ENCODE measurements at places on chromosomes 11 and 22.
A peak's percentile ranks its signal among the peaks of the same experiment; 100 is the strongest.

GRCh38 chr11:120398132-120398531 is 61.9 kb downstream of the ARHGEF12 start:
- DNase-seq, result no peak

DNA sequence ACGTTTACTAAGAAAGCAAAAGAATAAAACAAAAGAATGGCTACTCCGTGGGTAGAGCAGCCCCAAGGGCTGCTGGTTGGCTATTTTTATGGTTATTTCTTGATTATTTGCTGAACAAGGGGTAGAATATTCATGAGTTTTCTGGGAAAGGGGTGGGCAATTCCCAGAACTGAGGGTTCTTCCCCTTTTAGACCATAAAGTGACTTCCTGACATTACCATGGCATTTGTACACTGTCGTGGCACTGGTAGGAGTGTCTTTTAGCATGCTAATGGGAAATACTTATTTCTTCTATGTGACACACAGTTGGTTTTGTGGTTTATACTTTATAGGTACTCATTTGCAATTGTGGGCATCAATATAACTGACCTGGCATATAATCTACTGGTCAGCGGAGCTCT is 56.3 kb downstream of the SLN start:
- no peak for DNase-seq

GRCh38 chr11:115672999-115673411 is 168.8 kb upstream of the CADM1 start:
- DNase-seq, result no peak

GRCh38 chr11:71096751-71097388 is 155.5 kb downstream of the SHANK2 start:
- DNase-seq, result no peak

DNA sequence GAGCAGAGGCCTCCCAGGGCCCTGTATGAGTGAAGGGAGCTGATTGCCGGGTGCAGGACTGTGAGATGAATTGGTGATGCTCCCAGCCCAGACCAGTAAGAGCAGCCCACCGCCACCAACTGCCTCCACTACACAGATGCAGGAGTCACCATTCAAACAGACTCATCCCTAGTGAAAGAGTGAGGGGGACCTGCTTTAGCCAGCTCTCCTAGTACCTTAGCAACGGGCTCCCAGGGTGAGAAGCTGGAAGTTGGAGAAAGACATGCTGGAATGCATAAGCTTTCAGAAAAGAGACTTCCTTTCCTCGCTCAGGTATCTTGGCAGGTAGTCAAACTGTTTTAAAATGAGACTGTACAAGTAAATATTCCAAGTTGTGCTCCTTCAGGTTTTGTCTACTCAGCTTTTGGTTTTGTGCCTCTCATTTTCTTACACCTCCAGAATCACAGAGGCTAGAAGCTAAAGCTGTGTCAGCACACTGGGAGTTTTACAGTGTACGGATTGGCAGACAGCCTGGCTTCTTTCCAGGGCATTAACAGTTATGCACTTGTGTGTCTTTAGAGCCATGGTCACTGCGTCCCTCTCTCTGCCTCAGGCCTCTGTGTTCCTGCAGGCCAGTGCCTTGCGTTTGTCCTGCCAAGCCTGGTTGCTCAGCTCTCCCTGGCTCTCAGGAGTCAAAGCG is 146.2 kb downstream of the ATXN10 start:
- DNase-seq, result no peak

DNA sequence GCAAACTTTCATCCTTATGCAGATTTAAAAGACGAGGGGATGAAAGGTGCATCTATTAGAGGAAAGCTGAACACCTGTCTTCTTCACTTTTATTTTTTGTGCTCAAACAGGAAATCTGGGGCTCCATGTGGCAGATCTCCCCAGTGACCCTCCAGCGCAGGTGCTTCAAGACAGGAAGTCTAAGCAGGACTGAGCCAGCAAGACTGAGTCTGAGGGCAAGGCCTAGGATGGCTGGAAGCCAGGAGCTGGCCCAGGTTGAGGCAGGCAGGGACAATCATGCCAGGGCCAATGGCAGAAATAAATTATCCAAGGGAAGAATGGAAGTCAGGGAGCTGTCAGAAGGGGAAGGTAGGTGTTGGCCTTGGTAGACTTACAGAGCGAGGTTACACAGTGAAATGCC is 101.1 kb upstream of the SPON1 start:
- no peak for DNase-seq

DNA sequence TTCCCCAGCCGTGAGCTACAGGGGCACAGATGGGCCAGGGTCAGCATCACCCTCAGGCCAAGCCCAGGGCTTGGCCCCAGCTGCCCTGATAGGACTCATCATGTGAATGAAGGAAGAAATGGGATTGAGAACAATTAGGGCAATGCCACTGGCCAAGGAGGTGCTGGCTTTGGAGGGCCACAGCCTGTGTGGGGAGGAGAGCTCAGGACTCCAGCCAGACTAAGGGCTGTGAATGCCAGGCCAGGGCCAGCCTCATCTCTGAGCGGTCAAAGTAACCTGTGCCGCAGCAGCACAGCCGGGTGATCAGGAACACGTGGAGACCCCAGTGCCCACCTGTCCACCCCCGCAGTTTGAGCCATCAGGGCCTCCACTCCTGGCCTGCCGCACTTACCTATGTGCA is 10.1 kb downstream of the CHID1 start:
- no peak for DNase-seq

- DNase-seq, result no peak
These were observed 25.0 kb upstream of the SYN3 start for GRCh38 chr22:33083212-33083611.

DNA sequence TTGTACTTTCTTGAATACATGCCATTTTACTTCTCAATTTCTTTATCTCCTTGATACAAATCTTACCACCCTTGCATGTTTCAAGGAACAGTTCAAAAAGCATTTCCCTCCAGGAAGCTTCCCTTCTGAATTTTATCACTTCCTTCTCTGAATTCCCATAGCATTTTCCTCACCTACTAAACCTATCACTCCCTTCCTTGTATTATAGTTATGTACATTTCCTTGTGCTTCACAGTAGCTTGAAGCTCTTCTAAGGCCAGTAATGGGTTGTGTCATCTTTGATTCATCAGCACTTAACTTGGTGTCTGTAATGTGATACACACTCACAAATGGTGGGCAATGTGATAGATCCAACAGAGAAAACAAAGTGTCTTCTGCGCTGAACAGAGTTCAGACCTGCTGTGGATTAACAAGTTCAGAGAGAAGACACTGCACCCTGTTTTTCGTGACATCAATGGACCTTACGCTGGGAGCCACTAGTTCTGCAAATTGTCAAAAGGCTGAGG is 127.5 kb downstream of the CCDC81 start:
- no peak for DNase-seq

GRCh38 chr22:43109921-43110443 is 568 bp upstream of the BIK start:
- DNase-seq, result no peak

- no peak for DNase-seq
These were observed 345.8 kb downstream of the BRD1 start for GRCh38 chr22:49481659-49482399.

DNA sequence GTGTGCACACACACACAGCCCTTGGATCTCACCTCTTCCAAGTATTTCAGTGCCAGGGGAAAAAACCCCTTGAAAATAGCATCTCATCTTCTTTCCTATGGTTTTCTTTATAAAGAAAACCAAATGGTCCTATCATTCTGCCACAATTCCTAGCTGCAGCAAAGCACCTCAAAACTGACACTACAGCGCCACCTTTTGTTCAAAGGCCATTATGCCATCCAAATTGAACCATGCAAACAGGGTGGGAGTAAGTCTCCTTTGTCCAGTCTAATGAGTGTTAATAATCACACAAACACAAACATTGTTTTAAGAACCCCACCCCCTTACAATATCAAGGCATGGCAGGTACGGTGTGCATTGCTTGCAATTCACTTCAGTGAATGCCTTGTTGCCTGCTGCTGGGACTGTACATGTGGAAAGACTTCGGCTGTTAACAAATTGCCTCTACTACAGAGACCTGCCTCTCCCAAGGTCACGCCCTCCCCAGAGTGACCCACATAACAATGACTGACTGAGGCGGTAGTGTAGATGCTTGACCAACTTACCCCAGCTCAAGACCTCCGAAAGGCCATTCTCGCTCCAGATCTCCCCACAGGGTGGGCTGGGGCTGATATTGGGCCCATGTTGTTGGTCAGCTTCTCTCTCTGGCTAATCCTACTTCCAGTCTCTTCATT is 31.7 kb downstream of the FAM181B start:
- peak; percentile 58 for DNase-seq

DNA sequence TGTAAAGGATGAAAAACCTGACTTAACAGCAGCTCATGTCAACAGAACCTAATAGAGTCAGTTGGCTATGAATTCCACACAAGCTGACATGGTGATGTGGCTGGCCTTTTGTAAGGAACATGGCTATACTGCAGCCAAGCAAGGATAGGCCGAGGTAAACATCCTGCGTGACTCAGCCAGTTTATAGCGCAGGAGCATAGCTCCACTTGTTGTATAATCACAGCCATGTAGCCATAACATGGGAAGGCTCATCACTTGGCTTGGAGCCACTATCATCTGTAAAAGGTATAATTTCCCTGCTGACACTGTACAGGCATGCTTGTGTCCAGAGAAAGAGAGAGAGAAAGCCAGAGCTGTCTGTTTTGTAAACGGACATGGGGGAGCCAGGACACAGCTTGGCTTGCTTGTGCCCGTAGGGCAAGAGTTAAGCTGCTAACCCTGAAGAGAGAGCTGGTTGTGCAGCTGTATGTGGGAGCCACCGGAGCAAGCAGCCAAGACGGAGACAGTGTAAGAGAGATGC is 104.4 kb upstream of the PLET1 start:
- DNase-seq, result no peak

- peak; percentile 39 for DNase-seq
These were observed 650 bp upstream of the CHID1 start for GRCh38 chr11:911031-911889.

DNA sequence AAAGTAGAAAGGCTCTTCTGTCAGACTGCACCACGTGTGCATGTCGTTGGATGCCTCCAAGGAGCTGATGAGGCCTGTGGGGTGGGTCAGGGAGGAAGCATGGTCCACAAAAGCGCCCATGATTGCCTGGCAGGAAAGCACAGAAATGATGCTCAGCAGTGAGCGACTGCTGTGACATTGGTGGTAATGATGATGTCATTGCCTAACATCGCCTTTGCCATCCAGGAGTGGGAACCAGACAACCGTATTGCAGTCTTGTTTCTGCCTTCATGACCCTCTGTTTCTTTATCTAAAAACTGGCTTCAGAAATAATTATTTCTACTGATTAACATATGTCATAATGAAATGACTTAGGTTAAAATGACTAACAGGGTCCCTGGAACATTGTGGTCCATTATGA is 477.8 kb upstream of the B3GAT1 start:
- no peak for DNase-seq

GRCh38 chr11:11732116-11732515 is 109.7 kb upstream of the USP47 start:
- DNase-seq, result no peak

- DNase-seq, result no peak
These were observed 61.1 kb downstream of the DEPDC5 start for GRCh38 chr22:31814942-31815341.

DNA sequence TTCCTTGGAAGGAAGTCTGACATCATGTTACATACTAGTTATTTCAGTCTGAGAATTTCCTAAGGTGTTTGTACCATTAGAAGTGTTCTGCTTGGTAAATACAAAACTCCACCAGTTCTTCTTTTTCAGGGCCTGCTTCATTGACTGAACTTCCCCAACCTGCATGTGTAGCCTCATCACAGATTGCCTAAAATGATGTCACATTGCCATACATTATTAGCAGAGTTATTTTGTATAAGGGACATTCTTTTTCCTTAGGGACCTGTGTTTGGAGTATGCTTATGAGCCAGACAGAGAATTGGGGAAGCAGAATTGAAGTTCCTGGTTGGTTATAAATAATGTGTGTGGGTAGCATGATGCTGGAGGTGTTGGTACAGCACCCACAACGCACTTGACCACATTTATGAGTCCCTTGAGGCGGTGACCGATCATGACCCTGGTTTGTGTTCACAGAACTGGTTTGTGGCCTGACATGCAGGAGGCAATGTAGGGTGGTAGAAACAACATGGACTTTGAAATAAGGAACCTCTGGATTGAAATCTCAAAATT is 16.4 kb upstream of the MMP7 start:
- DNase-seq, result no peak

DNA sequence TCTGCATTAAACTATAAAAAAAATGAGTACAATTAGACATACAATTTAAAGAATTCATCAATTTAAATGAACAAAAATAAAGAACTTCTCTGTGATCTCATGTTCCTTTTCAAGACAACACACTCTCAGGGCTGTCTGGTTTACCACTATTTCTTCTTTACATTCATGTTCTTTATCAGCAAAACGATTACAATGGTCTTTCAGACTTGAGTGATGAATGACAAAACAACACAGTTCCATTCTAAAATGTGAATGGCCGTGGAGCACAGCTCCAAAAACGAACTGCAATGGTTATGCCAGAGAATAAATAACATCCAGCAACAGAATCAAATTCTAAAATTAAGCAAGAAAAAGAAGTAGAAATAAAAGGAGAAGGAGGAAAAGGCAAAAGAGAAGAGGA is 113.1 kb downstream of the CADM1 start:
- DNase-seq, result no peak

DNA sequence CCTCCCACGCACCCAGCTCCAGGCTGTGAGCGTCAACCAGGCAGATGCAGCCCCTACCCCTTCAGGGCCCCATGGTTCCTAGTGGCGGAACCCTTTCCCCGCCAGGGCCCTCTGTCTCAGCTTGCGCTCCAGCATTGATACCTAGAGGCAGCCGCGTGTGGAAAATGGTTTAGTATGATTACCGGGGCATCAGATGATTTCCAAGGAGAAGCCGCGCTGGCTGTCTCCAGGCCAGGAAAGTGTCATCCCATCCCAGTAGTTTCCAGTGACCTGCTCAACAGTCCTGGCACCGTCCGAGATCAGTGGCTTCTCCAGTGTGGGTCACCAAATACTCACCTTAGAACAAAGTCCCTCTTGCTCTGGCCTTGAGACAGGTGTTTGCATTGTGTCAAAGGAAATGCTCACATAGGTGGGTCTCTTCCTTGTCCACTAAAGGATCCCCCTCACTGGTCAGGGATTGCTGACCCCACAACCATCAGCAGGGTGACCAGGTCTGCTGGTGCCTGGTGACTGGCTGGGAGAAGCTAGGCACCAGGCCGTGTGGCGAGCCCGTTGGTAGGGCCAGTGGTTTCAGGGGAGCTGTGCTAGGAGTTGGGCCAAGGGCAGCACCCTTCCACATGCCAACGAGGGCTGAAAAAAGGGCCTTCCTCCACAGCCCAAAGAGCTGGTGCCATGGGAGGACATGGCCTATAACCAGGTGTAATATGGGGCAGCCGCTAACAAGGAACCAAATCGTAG is 109.4 kb downstream of the MORC2 start:
- no peak for DNase-seq
